ENCODE measurements at places on chromosomes 16 and 17.
A peak's percentile ranks its signal among the peaks of the same experiment; 100 is the strongest.

DNA sequence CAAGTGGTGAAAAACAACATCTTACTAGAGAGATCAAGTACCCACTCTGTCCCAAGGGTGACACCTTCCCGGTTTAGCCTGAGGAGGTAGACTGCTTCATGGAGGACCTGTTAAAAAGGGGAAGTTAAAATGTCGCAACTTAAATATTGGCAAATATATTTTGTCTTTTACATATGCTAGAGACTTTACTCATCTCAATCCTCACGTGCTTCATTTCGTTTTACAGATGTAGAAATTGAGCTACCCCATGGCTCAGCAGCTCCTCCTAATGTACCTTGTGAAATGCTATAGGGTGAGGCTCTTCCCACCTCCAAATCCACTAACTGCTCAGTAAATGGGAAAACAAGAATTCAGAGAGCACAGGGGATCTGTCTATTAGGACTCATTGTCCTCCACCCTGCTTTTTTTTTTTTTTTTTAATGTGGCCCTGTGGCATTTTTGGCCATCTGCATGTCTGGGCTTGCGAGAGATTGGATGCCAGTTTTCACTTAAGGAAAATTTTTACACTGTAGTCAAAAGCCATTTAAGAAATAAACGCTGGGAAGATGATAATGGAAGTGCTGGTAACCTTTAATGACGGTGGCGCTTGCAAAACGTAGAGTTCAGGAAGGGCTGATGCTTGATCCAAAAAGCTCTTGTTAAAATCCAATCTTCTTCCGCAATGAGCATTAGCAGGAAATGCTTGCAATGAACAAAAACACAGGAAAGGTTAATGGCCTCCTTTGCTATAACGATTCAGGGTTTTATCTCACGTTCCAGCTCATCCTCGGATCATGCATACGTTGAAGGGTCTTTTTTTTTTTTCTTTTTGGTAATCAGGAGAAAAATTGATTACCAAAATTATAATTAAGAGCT is 39.8 kb downstream of the HSBP1 start:
- no peak for DNase-seq

DNA sequence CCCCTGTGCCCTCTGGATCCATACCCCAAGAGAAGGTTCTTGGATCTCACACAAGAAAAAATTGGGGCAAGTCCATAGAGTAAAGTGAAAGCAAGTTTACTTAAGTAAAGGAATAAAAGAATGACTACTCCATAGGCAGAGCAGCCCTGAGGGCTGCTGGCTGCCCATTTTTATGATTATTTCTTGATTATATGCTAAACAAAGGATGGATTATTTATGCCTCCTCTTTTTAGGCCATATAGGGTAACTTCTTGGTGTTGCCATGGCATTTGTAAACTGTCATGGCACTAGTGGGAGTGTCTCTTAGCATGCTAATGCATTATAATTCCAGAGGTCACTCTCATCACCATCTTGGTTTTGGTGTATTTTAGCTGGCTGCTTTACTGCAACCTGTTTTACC is 70.8 kb downstream of the NLK start:
- DNase-seq, result no peak

DNA sequence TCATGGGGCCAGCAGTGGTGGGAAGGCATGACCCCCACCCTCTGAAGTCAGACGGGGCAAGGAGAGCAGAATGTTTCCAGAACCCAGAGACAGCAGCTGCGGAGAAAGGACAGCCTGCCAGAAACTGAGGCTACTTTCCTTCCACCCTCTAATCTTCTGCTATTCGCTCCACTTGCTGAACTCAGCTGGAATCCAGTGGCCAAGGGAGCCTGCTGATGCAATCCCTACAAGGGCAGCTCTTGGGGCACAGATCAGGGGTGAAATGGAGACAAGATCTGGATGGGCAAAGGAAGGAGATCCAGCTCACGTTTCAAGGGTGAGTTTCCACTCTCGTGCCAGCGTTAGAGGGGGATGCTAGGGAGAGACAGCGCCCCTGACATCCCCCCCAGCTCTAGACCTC is 479.1 kb downstream of the SLC39A11 start:
- DNase-seq, result no peak

GRCh38 chr17:80265205-80266068 is 4.8 kb downstream of the RNF213 start:
- DNase-seq, result no peak

DNA sequence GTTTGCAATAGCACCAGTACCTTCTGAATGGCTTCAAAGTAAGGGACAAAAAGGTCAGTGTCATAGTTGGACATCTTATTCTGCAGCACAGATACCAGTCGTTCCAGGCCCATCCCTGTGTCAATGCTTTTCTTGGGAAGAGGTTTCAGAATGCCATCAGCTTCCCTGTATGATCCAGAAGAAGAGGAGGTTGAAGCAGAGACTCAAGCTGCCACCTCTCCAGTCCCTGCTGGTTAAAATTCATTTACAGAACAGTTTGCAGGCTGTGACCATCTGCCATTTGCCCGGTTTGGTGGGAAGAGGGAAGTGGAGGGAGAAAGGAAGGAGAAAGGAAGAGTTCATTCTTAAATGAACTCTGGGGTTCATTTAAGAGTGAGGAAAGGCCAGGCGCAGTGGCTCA is 18.4 kb upstream of the EXOSC6 start:
- no peak for DNase-seq

GRCh38 chr16:68064791-68065365 is 20.3 kb upstream of the NFATC3 start:
- DNase-seq, result peak; percentile 29

DNA sequence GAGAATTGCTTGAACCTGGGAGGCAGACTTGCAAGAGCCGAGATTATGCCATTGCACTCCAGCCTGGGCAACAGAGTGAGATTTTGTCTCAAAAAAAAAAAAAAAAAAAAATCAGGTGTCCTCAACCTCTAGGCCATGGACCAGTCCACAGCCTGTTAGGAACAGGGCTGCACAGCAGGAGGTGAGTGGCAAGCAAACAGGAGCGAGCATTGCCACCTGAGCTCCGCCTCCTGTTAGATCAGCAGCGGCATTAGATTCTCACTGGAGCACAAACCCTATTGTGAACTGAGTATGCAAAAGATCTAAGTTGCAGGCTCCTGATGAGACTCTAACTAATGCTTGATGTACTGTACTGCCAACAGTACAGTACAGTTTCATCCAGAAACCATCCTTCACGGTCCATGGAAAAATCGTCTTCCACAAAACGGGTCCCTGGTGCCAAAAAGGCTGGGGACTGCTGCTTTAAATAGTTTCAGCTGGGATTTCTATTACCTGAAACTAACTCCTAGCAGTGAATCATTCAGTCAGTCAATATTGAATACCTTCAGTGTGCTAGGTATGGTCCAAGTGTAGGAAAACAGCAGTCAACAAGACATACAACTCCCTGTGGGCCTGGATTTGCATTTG is 56.3 kb upstream of the DHX40 start:
- peak; percentile 7 for DNase-seq

Measured in NCI-H2081 (cell line).